ENCODE measurements at places on chromosomes 12 and 14.

DNA sequence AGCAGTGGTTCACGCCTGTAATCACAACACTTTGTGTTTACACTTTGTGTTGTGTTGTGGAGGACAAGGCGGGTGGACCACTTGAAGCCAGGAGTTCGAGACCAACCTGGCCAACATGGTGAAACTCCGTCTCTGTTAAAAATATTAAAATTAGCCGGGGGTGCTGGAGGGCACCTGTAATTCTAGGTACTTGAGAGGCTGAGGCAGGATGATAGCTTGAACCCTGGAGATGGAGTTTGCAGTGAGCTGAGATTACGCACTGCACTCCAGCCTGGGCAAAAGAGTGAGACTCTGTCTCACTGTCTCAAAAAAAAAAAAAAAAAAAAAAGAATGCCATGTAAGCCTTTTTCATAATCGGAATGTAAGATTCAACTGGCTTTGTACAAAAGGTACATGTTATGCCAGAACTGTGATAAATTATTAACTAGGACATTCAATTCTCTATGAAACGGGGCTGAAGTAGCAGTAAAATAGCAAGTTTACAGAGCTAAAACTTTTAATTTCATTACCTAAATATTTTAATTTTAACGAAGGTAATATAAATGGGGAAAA is 13.9 kb upstream of the PITPNM2 start:
- DNase-seq, result no peak

GRCh38 chr14:66624336-66624937 is 116.5 kb downstream of the GPHN start:
- no peak for DNase-seq

DNA sequence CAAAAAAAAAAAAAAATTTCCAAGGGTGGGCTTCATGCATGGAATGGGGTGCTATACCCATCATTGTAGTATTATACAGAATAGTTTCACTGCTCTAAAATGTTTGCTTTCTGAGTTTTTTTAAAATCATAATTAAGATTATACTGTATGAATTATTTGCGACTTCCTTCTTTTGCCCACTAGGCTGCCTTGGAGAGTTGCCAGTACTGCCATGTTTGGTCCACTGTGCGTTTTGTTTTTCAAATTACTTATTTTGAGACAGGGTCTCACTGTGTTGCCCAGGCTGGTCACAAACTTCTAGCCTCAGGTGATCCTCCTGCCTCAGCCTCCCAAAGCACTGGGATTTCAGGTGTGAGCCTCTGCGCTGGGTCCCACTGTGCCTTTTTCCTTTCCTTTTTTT is 19.9 kb downstream of the PLBD2 start:
- DNase-seq, result no peak

- no peak for DNase-seq
Measured at GRCh38 chr14:105890474-105891220, 364.3 kb downstream of the TMEM121 start.

DNA sequence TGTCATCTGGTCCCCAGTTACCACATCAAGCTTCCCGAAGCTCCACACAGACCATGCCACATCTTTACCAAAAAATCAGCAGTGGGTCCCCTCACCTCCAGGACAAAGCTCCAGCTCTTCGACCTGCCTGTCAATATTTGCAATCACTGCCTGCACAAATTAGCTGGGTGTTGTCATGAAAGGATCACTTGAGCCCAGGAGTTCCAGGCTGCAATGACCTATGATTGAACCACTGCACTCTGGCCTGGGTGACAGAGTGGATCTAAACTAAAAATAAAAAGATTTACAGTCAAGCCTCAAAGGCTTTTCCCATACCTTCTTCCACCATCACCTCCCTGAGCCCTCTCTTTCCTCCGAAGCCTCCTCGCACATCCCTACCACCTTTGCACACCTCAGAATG is 7.2 kb downstream of the CD4 start:
- no peak for DNase-seq

DNA sequence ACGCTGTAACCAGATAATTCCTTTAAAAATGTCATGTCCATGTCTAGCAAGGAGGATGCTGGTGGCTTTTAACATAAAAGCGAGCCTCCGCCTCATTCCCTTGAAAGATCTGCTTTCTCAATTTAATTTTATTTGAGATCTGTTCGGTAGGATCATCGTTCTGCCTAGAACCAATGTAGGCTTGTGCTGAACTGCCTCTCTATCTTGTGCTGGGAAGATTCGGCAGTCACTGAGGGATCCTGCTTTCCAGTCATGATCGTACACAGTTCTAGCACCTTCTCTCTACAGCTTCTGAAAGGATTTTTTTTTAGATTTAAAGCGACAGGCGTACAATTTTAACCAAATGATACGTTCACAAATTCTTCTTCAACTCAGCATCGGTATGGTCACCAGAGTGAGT is 54.3 kb downstream of the PEBP1 start:
- no peak for DNase-seq

DNA sequence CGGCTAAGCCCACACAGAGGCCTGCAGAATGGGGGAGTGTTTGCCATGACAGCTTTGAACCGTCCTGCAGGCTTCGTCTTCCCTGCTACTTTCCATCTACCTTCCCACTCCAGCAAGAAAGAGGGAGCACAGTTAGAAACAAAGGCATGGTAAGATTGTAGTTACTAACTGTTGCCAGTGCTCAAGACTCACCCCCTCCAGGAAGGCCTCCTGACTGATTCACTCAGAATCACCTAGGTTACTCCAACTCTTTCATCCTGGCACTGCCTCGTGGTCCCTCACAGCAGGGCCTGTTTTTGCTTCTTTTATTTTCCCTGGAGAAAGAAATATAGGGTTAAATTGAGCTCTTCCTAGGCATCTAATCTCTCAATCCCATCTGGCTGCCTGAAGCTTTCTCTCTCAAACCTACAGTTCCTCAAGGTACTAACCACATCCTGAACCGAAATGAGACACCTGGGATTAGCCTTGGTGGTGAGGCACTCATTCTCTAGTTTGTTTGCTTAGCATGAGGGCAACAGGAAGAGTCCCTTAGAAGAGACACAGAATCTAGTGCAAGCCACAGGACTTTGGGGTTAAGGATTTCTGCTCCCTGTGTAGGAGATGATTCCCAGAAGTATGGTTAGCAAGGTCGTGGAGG is 7.8 kb downstream of the GALNT6 start:
- no peak for DNase-seq

GRCh38 chr12:50103767-50104321 is at the start of gene GPD1:
Gene GPD1 (plus strand): TSS chr12:50104008. CDS start chr12:50104051, 43 bp downstream.
- no peak for DNase-seq

Measured in stimulated activated CD4-positive, alpha-beta T cell treated with anti-CD3 and anti-CD28 coated beads, Interleukin-1b, Interleukin-23, amount 100 ng/mL, for 1 hour (primary cell).